ENCODE measurements at places on chromosomes 2 and 18. TPM values are rescaled to one million over a fixed set of nuclear protein-coding genes. Genes with fewer than 3 reads are reported as not detected.
A peak's percentile ranks its signal among the peaks of the same experiment; 100 is the strongest.

DNA sequence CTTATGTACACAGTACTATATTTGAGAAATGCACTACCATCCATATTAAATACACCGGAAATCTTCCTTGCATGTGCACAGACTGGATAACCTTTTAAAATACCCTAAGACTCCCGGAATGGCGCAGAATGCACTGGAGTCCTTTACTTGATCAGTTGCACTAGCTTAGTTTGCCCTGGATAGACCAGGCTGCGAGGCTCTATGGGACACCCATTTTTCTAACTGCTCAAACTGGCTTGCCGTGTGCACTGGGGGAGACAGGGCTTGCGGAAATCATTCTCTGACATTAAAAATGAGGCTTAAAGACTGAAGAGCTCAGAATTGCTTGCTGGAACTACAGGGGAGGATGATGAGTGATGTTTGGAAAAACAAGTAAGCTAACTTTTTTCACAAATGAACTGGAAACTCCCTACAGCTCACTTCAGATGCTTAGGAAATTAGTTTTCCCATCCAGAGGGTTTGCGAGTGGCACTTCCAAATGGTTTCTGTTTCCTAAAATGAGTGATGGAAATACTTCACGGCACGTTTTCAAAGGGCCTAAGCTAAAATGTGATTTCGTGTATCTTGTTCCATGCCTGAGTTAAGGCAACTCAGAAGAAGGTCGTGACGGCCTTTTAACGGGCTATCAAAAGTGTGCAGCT lies 2.7 kb downstream of the NCK2 start:
- peaks cover 52% of the 10 kb centered on the region for H3K4me1 ChIP-seq
- H3K27me3 ChIP-seq: peaks cover 4% of the 10 kb centered on the region
- peak overlapping the region; percentile 78 for H3K4me3 ChIP-seq
- DNase-seq: no peak
- peak overlapping the region; percentile 64 for H3K27ac ChIP-seq

- peaks cover 14% of the 10 kb centered on the region for H3K4me1 ChIP-seq
- H3K27ac ChIP-seq: no peak overlapping the region
- no peak overlapping the region for H3K4me3 ChIP-seq
- H3K36me3 ChIP-seq: peaks cover 18% of the 10 kb centered on the region
- no peak for DNase-seq
Measured at GRCh38 chr2:62587592-62587991, 81.6 kb upstream of the TMEM17 start.

DNA sequence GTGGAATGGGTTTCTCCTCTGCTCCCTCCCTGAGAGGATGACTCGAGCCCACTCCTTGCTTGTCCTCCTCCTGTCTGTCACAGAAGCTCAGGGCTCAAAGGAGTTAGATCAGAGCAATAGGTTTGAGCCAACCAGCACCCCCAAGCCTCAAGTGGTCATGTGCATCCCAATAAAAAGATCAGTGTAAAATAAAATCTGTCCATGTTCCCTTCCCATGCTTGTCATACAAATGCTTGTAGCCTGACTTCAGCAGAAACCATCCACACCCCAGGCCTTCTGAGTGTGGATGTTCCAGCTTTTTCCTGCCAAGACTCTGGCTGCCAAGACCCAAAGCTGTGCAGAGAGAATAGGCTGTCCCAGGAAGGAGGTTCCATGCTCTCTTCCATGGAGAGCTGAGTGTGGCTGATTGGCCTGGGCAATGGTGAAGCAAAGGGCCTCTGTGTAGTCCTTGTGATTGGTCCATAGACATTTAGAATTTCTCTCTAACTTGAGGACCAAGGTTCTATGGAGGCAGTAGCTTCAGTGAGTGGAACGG lies 67.4 kb downstream of the GYPC start:
- peaks cover 8% of the 10 kb centered on the region for H3K36me3 ChIP-seq
- 0 out of 2 replicates have a peak, but pooled peaks cover 3% of the 10 kb centered on the region for H3K4me1 ChIP-seq
- H3K27me3 ChIP-seq: no peaks in the 10 kb centered on the region
- no peak overlapping the region for H3K27ac ChIP-seq

GRCh38 chr18:6607343-6607742 lies 122.2 kb upstream of the ARHGAP28 start:
- no peak overlapping the region for H3K4me3 ChIP-seq
- H3K36me3 ChIP-seq: peaks cover 5% of the 10 kb centered on the region
- no peak for DNase-seq
- peaks cover 36% of the 10 kb centered on the region for H3K4me1 ChIP-seq
- H3K27me3 ChIP-seq: peaks cover 20% of the 10 kb centered on the region

DNA sequence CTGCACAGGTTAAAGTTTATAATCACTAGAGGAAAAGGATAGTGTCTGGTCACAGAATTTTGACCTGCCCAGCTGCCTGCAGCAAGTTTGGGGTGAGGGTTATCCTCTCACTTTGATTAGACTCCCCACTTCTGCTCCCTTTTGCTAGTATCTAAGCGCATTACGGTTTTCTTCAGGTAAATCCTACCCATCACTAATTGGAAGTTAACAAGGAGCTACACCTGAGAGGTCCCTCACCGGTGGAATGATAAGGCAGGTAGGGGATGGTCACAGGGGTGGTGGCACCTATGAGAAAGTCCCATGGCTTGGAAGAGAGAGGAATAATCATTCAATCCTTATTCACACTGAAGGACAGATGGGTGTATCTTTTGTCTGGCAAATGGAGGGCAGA lies 7.6 kb downstream of the BCL2 start:
- H3K4me1 ChIP-seq: no peaks in the 10 kb centered on the region
- H3K27me3 ChIP-seq: peaks cover 9% of the 10 kb centered on the region
- H3K36me3 ChIP-seq: no peaks in the 10 kb centered on the region
- H3K4me3 ChIP-seq: no peak overlapping the region
- no peak for DNase-seq

- H3K4me1 ChIP-seq: peaks cover 43% of the 10 kb centered on the region
- H3K4me3 ChIP-seq: no peak overlapping the region
- no peaks in the 10 kb centered on the region for H3K27me3 ChIP-seq
- no peaks in the 10 kb centered on the region for H3K36me3 ChIP-seq
- no peak for DNase-seq
Measured at GRCh38 chr18:79405019-79405780, 9.5 kb downstream of the NFATC1 start.

DNA sequence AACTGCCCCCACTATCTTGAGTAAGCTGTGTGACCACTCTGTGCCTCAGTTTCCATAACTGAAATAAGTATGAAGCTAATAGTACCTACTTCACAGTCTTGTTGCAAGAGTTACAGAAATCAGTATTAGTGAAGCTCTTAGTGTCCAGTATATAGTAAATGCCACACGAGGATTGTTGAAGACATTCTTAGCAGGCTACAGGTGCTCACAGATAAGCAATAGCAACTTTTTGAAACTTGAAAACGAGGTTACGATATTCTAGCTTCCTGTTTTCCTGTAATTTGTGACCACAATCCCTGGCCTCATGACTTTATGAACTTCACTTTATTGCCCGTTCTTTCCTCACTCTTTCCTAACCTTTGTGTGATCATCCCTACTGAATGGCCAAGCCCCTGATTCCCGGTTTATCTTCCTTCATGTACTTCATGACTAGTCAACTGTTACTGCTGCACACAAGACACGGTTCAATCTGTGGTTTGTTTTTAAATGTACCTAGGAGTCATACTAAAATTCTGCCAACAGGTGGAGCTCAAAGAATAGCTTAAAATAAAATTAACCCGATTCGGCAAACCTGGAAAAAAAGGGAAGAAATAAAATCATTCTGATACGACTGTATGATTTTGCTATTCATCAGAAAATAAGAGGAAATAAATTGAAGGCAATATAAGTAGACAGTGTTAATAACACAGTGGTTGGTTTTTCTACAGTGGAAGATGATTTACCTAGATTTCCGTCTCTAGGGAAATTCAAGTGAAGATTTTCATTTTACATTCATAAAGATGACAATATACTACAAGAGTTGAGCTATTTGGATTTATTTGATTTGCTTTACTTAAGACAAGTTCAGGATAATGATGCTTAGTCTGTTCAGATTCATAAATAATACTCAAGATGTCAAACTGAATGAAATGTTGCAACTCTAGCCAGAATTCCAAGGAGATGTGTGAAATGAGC lies 38.1 kb upstream of the STAT1 start:
- H3K36me3 ChIP-seq: no peaks in the 10 kb centered on the region
- DNase-seq: no peak
- H3K4me1 ChIP-seq: peaks cover 10% of the 10 kb centered on the region
- H3K27me3 ChIP-seq: no peaks in the 10 kb centered on the region
- no peak overlapping the region for H3K27ac ChIP-seq

GRCh38 chr18:78069784-78070664 lies 820.4 kb downstream of the GALR1 start:
- H3K27ac ChIP-seq: no peak overlapping the region
- no peak for DNase-seq
- H3K4me1 ChIP-seq: peaks cover 18% of the 10 kb centered on the region
- peaks cover 35% of the 10 kb centered on the region for H3K36me3 ChIP-seq

DNA sequence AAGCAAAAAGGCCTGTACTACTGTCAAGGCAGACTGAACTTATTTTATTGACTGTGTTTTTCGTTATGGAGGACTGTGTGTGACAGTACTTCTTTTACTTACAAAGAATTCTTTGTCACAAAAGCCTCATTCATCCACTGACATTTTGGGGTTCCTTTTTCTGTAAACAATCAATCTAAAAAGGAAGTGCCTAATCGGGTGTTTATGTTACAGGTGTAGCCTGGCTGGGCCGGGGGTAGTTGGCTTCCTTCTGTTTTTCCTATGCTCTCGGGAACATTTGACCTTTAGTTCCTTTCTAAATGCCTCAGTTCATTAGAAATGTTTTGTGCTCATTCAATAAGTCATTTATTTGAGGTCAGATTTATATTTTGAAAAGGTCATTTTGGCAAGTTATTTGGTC lies 8.3 kb downstream of the ZCCHC2 start:
- H3K27me3 ChIP-seq: peaks cover 3% of the 10 kb centered on the region
- H3K4me3 ChIP-seq: no peak overlapping the region
- no peaks in the 10 kb centered on the region for H3K36me3 ChIP-seq
- DNase-seq: no peak
- 0 out of 2 replicates have a peak overlapping the region, but pooled peaks have one; percentile 1 for H3K27ac ChIP-seq

- peak overlapping the region; percentile 95 for H3K4me3 ChIP-seq
- DNase-seq: no peak
- no peaks in the 10 kb centered on the region for H3K36me3 ChIP-seq
Measured at GRCh38 chr2:181892799-181893435, 1.4 kb downstream of the ITPRID2 start.

GRCh38 chr2:85702172-85702571 lies 8.0 kb downstream of the GNLY start:
- H3K36me3 ChIP-seq: no peaks in the 10 kb centered on the region
- H3K4me3 ChIP-seq: no peak overlapping the region
- peak overlapping the region; percentile 85 for H3K27ac ChIP-seq
- H3K27me3 ChIP-seq: peaks cover 4% of the 10 kb centered on the region
- no peak for DNase-seq
- H3K4me1 ChIP-seq: peaks cover 27% of the 10 kb centered on the region

- no peak for DNase-seq
- H3K27me3 ChIP-seq: no peaks in the 10 kb centered on the region
- no peak overlapping the region for H3K4me3 ChIP-seq
- H3K27ac ChIP-seq: no peak overlapping the region
Measured at GRCh38 chr2:46796843-46797625, 118.6 kb downstream of the MCFD2 start.

GRCh38 chr18:75799449-75800330 lies 372.2 kb upstream of the SMIM21 start:
- no peaks in the 10 kb centered on the region for H3K36me3 ChIP-seq

GRCh38 chr18:42264497-42264896 lies 309.5 kb downstream of the PIK3C3 start:
- no peak for DNase-seq
- peaks cover 7% of the 10 kb centered on the region for H3K4me1 ChIP-seq
- no peaks in the 10 kb centered on the region for H3K36me3 ChIP-seq

DNA sequence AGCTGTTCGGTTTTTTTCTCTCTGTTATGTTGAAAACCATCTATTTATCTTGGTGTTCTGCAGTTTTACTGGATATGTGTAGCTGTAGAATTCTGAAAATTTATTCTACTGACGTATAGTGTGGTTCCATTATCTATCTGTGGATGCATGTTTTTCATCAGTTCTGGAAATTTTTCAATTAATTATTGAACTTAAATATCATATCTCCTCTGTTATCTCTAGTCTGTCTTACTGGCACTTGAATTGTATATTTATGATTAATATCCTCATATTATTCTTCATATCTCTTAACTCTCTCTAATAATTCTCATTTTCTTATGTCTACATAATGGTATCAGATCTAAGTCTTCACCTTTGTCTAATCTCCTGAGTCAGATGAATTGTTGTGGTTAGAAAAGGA lies 501.7 kb downstream of the STK39 start:
- H3K27me3 ChIP-seq: no peaks in the 10 kb centered on the region
- H3K36me3 ChIP-seq: no peaks in the 10 kb centered on the region
- H3K27ac ChIP-seq: no peak overlapping the region
- no peak overlapping the region for H3K4me3 ChIP-seq

DNA sequence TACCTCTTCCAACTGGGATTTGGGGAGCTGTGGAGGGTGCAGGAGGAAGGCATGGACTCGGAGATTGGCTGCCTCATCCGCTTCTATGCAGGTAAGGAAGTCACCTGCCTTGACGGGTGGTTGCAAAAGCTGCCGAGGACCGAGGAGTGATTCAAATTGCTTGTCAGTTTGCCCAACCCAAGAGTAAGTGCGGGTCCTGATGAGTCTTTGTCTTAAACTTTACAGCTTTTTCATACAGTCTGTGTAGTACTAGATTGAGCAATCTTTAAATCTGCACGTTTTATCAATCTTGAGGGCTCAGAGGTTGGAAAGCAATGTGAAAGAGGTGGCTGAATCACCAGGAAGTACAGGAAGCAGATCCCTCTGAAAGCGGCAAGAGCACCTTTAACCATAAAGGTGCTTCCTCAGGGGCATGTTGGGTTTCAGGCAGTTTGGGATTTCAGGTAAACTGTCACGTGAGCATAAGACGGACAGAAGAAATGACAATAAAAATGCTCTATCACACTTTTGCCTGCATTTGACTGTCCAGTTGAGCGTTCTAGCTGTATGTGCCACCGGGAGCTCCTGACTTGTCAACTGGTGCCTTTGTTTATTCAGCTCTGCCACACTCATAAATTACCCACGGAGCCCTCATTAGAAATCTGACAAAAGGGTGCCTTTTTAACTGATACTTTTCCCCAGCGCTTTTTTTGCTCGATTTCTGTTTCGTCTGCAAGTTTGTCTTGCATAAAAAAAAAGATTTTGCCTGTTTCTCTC lies 2.0 kb downstream of the PHLPP1 start:
- peak; percentile 39 for DNase-seq
- H3K27me3 ChIP-seq: no peaks in the 10 kb centered on the region
- H3K4me1 ChIP-seq: peaks cover 58% of the 10 kb centered on the region
- H3K36me3 ChIP-seq: peaks cover 4% of the 10 kb centered on the region
- peak overlapping the region; percentile 91 for H3K4me3 ChIP-seq
- H3K27ac ChIP-seq: peak overlapping the region; percentile 75

DNA sequence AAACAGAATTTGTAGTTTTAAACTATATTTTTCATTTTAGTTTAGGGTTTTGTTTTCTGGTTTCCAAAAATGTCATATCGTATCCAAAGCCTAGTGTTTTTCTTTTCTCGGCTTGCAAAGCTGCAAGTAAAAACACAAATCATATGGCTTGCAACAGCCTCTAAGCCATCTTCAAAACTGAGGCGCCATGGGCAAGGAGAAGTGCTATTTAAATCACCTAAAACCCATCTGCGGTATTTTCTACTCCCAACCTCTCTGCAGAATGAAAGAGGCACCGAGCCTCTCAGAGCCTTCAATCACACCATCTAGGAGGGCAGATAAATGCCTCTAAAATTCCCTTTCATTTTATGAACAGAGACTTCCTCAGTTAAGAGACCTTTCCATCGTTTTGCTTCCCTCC lies 25.2 kb downstream of the FECH start:
- no peak for DNase-seq
- no peaks in the 10 kb centered on the region for H3K27me3 ChIP-seq
- no peak overlapping the region for H3K27ac ChIP-seq
- peaks cover 13% of the 10 kb centered on the region for H3K36me3 ChIP-seq
- peaks cover 7% of the 10 kb centered on the region for H3K4me1 ChIP-seq
- no peak overlapping the region for H3K4me3 ChIP-seq

The ABCG8 gene
- 0.25 TPM for total RNA-seq

The NAT8 gene
- not detected for total RNA-seq

The ALPI gene
- not detected for total RNA-seq

The HNMT gene
- 2.8 TPM for total RNA-seq

The CYTIP gene
- total RNA-seq: 0.89 TPM

The DYSF gene
- 14.8 TPM for total RNA-seq

The PIEZO2 gene
- total RNA-seq: 10.7 TPM
